DMS79 treated with DMSO at 0.1 percent for 48 hours (cell line): ENCODE measurements at places on chromosomes 16 and 17.

GRCh38 chr17:43846221-43846712 is 709 bp upstream of the CD300LG start:
- DNase-seq = peak; percentile 10

GRCh38 chr16:72501739-72502593 is 330.0 kb upstream of the PMFBP1 start:
- peak; percentile 10 for DNase-seq

GRCh38 chr17:35920229-35920628 is 10.3 kb downstream of the RDM1 start:
- no peak for DNase-seq

DNA sequence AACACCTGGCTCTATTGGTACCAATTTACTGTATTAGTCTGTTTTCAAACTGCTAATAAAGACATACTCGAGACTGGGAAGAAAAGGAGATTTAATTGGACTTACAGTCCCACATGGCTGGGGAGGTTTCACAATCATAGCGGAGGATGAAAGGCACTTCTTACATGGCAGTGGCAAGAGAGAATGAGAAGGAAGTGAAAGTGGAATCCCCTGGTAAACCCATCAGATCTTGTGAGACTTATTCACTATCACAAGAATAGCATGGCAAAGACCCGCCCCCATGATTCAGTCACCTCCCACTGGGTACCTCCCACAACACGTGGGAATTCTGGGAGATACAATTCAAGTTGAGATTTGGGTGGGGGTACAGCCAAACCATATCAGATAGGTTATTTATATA is 22.6 kb upstream of the GOSR1 start:
- no peak for DNase-seq

- DNase-seq = peak; percentile 81
Measured at GRCh38 chr17:4161192-4161966, 18.4 kb downstream of the CYB5D2 start.

- DNase-seq = no peak
Measured at GRCh38 chr17:16068323-16068722, 68.7 kb downstream of the TTC19 start.

DNA sequence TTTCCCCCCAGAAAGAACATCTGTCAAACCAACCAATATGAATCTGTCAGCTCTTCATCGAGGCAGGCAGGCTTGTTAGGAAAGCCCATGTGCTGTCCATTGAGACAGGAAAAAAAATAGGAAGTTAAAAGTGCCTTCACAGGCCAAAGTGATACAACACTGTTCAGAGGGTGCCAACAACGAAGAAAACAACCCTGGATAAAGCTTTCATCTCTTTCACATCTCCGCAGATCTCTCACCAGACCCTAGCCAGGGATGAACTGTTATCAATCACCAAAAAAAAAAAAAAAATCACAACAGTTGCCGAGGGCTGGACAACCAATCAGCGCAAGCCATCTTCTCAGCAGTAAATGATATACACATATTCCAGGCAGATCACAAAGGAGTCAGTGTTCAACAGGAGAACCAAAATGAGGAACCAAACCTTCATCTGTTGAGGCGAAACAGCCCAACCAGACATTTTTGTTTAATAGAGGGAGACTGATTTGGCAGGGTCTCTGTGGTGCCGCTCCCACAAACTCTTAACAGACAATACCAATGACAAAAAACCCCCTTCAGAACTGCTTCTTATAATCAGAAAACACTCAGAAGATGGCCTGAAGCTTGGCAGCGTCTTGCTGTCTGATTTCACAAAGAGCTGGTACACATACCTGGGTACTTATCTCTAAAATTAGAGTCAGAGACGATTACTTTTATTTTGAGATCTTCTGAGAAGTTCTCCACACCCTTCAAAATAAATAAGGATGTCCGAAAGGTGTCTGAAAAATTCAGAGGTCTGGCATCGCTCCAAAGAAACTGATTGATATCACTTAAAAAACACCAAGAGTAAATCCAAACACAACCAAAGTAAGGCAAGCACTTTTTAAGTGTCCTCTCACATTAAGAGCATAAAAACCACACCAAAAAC is 1.8 kb downstream of the MAP3K14 start:
- no peak for DNase-seq

- DNase-seq = no peak
Measured at GRCh38 chr16:68629351-68629910, 15.7 kb upstream of the CDH3 start.

- DNase-seq = peak; percentile 71
Measured at GRCh38 chr17:41919165-41919817, 540 bp upstream of the ACLY start.

- no peak for DNase-seq
Measured at GRCh38 chr17:51921500-51921899, 237.0 kb downstream of the CA10 start.

DNA sequence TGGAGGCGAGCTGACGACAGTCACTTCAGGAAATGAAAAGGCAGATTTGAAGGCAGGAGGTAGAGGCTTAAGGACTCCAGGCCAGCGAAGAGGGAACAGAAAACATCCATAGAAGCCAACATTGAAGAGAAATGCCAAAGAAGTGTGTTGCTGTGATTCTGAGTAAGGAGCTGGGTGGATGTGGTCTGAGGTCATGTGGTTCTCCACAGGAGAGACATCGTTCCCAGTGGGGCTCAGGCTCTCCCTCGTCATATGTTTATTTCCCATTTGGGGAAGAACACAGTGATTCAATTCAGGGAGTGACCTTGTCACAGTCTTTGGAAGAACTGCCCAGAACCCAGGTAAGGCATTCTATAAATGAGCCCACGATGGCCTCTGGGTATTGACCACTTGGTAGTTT is 6.6 kb upstream of the PMP22 start:
- DNase-seq = no peak

GRCh38 chr16:85965125-85965524 is 66.2 kb downstream of the IRF8 start:
- no peak for DNase-seq

- DNase-seq = no peak
Measured at GRCh38 chr17:57284583-57284982, 28.3 kb downstream of the MSI2 start.

DNA sequence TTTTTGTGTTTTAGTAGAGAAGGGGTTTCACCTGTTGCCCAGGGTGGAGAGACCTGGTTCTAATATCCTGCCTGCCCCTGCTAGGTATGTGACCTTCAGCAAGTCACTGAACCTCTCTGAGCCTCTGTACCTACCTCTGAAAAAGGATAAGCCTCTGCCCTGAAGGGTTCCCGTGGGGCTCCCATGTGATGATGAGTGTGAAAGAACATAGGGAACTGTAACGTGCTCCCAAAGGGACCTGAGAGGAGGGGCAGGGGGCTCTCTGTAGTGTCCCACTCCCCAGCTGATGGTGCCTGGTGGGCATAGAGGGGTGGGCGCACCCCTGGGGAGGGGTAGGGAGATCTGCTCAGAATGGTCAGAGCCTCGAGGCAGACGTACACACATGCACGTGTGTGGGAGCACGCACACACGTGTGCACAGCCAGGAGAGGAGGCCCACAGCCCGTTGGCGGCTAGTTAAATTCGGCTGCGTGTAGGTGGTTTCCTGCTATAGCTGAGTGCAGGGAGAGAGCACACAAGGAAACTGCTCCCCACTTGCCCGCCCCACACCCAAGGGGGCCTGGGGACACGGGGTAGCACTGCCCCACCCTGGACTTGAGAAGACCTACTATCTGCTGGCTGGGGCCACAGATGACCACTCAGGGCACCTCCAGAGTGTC is 6.7 kb downstream of the KCNH4 start:
- no peak for DNase-seq

- no peak for DNase-seq
Measured at GRCh38 chr17:77363821-77364361, 223.1 kb downstream of the SEC14L1 start.

DNA sequence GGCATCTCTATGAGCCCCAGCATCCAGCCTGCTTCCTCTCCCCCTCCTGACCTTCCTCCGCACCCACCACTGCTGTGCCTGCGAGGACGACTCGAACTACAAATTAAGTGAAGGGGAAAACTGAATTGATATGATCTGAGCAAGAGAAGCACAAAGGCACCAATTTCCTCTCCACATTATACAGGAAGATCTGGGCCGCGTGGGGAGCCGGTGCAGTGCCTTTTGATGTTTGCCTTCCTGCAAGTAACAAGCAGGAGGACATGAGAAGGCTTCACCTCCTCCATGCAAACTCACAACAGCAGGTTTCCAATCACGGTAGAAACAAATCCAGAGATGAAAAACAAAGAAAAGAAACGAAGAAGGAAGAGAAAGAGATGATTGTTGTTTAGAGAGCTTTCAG is 57.8 kb upstream of the MMP2 start:
- DNase-seq = no peak

DNA sequence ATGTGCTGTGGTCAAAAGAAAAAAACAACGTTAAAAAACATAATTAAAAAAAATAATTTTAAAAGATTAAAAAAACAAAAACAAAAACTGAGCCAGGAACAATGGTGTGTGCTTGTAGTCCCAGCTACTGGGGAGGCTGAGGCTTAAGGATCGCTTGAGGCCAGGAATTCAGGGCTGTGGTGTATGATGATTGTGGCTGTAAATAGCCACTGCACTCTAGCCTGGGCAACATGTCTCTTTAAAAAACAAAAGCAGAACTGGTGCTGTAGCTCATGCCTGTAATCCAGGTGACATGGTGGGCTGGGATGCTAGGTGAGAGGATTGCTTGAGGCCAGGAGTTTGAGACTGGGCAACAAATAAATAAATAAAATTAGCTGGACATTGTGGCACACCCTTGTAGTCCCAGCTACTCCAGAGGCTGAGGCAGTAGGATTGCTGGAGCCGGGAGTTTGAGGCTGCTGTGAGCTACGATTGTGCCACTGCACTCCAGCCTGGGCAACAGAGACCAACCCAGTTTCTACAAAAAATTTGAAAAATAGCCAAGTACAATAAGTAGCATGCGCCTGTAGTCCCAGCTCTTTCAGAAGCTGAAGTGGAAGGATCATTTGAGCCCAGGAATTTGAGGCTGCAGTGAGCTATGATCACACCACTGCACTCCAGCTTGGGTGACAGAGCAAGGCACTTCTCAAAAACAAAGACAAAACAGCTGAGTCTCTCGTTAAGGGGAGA is 43.6 kb downstream of the NFATC3 start:
- peak; percentile 52 for DNase-seq

- DNase-seq = no peak
Measured at GRCh38 chr16:67459861-67460150, 21.2 kb downstream of the ATP6V0D1 start.

DNA sequence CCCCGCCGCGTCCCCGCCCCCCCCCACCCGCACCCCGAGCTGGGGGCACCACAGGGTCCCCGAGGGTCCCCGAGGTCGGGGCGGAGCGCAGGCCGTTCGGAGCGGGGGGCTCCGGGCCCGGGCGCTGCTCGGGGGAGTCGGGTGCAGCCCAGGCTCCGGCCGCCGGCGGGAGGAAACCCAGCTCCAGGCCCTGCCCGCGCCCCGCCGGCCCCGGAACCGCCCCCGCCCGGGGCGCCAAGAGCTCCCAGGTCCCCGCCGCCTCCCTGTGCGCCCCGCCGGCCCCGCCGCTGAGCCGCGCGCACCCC is 33.2 kb upstream of the RPH3AL start:
- no peak for DNase-seq

DNA sequence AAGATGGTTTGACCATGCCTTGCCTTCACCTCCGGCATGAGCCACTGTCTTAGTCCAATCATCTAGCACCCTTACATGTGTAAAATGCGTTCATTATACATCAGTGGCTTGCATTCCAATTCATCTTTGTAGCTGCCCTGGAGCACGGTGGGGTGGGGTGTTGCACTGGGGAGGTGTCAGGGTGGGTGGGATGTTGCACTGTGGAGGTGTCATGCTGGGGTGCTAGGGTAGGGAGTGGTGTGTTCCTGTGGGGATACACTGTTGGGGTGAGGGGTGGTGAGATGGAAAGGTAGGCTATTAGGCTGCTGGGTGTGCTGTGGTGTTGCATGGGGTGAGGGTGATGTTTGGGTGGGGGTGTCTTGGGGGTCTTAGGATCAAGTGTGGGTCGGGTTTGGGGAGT is 47.0 kb downstream of the NLRC5 start:
- no peak for DNase-seq

GRCh38 chr16:19829844-19830692 is 54.6 kb downstream of the GPRC5B start:
- no peak for DNase-seq
